Fibroblast of mammary gland (primary cell): ENCODE measurements at places on chromosomes 6 and 20.

- DNase-seq, result no peak
Measured at GRCh38 chr6:11802886-11803590, 24.4 kb upstream of the ADTRP start.

GRCh38 chr20:36700438-36700837 lies 45.5 kb downstream of the NDRG3 start:
- DNase-seq, result no peak

- no peak for DNase-seq
Measured at GRCh38 chr20:53845980-53846379, 224.4 kb downstream of the BCAS1 start.

GRCh38 chr6:56101141-56101553 lies 146.2 kb downstream of the COL21A1 start:
- peak; percentile 98 for DNase-seq

DNA sequence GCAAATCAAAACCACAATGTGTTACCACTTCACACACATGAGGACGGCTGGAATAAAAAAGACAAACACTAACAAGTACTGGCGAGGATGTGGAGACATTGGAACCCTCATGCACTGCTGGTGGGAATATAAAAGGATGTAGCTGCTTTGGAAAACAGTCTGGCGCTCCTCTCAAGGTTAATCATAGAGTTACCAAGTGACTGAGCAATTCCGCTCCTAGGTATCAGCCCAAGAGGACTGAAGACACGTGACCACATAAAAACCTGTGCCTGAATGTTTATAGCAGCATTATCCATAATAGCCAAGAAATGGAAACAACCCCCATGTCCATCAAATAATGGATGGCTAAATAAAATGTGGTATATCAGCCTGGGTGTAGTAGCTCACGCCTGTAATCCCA lies 45.0 kb downstream of the VSTM2L start:
- DNase-seq, result no peak

- no peak for DNase-seq
Measured at GRCh38 chr6:337805-338368, 45.6 kb downstream of the DUSP22 start.

DNA sequence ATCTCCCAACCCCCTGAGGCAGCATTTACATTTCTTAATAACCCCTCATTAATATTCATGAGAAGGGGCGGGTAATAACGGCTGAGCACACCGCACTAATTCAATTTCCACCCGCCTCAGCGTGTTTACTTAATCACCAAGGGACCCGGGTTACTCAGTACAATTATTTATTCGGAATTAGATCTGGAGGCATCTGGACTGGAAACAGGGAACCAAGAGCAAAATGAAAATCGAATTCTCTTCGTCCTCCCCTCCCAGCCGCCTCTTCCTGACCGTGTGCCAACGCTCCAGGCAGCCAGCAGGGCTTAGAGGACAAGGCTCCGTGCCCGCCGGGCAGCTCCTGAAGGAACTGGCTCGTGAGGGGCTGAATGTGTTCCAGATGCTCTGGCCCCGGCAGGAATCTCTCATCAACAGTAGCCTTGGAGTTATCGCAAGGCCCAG lies 23.5 kb upstream of the CTNNBL1 start:
- DNase-seq, result no peak

DNA sequence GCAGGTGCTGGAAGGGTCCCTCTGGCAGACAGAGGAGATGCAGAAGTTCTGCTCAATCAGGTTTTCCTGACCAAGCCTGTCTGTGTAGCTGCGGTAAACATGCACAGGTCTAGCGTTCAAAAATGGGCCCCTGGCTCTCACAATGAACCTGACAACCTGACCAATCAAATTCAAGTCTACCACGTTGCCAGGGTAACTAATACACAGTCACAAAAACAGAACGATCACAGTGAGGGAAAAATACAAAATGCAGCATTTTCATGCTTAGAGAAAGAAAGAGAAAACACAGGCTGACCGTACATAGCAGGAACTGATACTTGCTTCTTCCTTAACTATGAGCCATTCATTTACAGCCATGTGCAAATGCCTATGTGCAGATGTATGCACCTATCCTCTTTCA lies 353.1 kb upstream of the TSHZ2 start:
- DNase-seq, result no peak
